ENCODE measurements at places on chromosomes 2 and 18. TPM values are rescaled to one million over a fixed set of nuclear protein-coding genes. Genes with fewer than 3 reads are reported as not detected.

NFATC1 gene
- 2.3 TPM for total RNA-seq

GKN1 gene
- not detected for total RNA-seq

DNA sequence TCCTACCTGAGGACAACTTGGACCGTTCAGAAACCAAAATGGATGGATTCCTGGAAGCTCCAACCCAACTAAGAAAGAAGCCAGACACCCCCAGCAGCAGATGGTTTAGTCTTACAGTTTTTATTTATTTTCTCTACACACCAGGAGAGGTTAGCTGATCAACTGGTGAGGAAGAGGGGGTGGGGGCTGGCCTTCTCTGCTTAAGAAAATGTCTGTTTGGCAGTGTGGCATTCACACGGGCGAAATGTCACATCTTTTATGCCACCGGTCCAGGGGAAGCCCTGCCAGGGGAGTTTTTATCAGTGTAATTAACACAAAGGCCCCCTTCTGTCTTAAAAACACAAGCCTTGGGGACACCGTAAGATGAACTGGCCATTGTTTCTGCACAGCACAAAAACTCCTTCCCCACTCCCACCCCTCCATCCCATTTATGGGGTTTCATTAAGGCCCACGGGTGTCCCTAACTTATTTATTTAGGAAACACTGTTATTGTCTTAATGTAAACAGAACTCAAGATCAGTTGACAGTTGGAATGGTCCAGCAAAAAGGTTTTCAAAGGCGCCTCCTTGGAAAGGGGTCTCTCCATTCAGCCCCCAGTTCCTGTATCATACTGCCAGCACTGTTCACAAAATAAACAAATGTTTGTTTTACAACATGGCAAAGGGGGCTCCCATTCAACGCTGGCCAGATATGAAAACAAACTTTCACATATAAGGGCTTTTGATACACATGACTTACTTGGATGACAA, 217.0 kb downstream of the C1D start:
- peak; percentile 7 for DNase-seq

- peak; percentile 90 for DNase-seq
Measured at GRCh38 chr2:119011162-119011909, 69.3 kb downstream of the MARCO start.

- no peak for DNase-seq
Measured at GRCh38 chr2:127631541-127631996, 14.4 kb upstream of the GPR17 start.

CTNNA2 gene
- total RNA-seq = 43.5 TPM

GRCh38 chr18:79607361-79607952, 72.1 kb upstream of the CTDP1 start:
- DNase-seq = no peak

DNA sequence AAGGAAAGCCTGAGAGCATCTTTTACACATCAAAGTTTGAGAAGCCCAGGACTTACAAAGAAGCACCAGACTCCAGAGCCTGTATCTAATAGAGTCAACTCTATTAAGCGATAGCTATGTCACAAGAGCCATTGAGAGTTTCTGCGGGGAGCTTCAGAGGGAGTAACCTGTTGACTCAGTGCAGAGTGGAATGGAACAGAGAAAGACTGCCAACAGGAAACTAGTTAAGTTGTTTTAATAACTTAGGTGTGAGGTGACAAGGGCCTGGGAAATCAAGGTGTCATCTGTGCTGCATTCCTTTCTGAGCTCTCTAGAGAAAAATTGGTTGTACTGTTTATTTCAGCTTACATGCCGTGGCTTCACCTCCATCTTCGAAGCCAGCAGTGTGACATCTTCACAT, 513.8 kb upstream of the POU3F3 start:
- no peak for DNase-seq

DNA sequence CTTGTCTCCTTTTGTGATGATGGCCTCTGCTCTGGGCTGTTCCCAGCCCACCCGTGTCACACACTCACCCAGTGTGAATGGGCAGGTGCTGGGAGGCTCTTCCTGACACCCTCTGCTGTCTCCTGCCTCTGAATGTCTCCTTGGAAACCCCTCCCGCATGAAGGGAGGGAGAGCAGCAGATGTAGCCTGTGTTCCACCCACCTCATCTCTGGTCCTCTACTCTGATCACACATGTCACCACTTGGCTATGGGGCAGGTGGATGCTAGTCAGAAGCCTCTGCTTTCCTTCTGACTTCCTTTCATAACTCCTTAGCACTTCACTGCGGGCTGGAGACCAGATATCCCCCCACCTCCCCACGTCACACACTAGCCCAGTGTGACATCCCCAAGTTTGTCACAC, 23.9 kb downstream of the EFR3B start:
- no peak for DNase-seq

GRCh38 chr2:232133078-232133477, 171.6 kb downstream of the DIS3L2 start:
- DNase-seq = peak; percentile 13

MALL gene
- 1.4 TPM for total RNA-seq
